Activated T-cell treated with anti-CD3 and anti-CD28 coated beads, Interleukin-2, amount 50 U/mL, for 72 hours (primary cell): ENCODE measurements at places on chromosomes 3 and 15. TPM values are rescaled to one million over a fixed set of nuclear protein-coding genes. Genes with fewer than 3 reads are reported as not detected.

C3orf52 gene
- total RNA-seq, result 4.1 TPM

FBN1 gene
- total RNA-seq, result 0.79 TPM

NEK10 gene
- 0.36 TPM for total RNA-seq

KCNAB1 gene
- not detected for total RNA-seq

RBP2 gene
- not detected for total RNA-seq

ZNF770 gene
- 46.9 TPM for total RNA-seq

CCK gene
- not detected for total RNA-seq

TMC3 gene
- total RNA-seq, result not detected
